ENCODE measurements at places on chromosomes 12 and 14.
A peak's percentile ranks its signal among the peaks of the same experiment; 100 is the strongest.

DNA sequence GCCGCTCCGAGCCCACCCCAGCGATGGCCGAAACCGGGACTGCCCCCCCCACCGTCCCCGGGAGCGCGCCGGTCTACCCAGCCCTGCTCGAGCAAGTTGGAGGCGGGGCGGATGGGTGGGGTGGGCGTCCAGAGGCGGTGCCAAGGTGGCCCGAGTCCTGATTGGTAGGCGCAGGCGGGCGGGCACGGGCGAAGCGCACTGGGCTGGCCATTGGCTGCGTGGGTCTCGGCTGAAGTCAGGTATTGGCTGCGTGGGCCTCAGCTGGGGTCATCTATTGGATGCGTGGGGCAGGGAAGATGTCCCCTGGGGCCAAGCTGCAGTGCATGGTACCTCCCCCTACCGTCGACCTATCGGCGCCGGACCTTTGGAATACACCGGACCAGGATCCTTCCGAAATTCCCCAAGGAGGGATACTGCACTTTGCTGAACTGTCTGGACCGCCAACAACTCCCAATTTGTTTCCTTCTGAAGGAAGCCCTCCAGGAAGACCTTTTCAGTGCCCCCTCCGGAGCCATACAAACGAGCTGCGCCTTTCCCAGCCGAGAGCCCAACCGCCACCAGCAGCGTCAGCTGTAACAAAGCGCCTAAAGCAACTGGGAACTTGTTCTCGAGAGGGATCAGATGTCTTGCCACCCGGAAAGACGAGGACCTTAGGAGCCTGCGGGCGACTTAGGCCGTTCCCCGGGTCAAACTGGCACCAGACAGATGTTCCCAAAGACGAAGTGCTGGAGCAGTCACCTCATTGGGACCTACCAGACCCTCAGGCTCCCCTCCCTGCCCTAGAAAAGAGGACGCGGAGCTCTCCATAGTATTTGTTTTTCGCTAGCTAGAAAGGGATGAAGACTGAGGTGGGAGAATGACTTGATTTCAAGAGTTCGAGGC is at the start of gene HOMEZ:
HOMEZ (minus strand) TSS at position 113 of the 882 bp plus-strand sequence. CDS start 180 bp downstream, outside the sequence.
- peak; percentile 94 for DNase-seq

GRCh38 chr14:92248696-92249095 is 74.3 kb upstream of the SLC24A4 start:
- DNase-seq, result no peak

DNA sequence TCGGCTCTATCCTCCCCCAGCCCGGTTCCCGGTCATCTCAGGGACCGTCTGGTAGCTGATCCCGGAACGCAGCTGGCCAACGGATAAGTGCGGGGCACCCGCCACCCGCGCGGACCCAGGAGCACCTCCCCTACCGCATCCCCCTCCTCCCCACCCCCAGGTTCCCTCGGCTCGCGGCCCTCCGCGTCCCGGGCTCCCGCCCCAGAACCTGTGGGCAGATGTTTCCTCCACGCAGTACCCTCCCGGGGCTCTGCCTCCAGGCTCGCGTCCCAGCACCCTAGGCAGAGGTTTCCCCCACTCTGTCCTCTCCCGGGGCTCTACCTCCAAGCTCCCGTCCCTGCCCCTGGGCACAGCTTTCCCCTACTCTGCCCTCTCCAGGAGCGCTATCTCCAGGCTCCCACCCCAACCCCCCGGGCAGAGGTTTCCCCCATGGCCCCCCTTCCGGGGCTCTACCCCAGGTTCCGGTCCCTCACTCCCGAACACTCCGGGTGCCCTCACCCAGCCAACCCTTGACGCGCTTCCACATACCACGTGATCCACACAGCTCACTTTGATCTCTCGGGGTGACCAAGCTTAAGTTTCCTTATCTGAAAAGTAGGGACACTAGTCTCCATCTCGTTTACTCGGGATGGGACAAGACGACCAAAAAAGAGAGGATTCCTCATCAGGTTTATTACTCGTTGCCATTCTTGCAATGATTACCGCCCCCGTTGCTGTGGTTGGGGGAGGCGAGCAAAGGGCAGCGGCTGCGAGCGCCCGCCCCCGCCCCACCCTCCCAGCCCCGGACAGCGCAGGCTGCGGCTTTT is at the start of gene CCDC38:
CCDC38 (minus strand) TSS at position 91 of the 806 bp plus-strand sequence. CDS start 6,105 bp downstream, outside the sequence.
- DNase-seq, result peak; percentile 44

DNA sequence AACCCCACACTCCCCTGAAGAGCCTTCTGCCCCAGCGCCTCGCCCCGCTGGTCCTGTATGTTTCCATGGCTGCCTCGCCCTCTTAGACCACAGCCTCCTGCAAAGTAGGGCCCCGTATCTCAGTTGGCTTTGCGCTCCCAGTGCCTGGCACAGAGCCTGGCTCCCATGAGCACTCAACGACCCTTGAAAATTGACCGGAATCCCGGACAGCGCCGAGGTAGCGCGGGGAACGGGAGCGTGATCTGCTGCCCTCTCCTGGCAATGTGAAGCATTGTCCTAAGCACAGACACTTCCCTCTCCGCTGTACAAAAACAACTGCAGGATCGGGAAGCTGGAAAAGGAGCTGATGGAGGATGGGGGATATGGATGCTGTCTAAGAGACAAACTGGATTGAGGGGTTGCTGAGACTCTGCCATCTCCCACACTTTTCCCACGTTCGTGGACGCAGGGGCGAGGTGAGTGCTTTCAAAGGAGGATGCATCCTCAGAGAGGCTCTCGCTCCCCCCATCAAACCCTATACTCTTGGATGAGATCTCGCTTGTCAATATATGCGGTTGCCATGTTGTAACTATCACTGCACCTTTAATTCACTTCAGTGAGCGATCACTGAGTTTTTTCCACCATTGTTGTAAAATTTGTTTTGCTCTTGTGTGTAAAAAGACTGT is 10.7 kb upstream of the FKBP4 start:
- DNase-seq, result no peak

DNA sequence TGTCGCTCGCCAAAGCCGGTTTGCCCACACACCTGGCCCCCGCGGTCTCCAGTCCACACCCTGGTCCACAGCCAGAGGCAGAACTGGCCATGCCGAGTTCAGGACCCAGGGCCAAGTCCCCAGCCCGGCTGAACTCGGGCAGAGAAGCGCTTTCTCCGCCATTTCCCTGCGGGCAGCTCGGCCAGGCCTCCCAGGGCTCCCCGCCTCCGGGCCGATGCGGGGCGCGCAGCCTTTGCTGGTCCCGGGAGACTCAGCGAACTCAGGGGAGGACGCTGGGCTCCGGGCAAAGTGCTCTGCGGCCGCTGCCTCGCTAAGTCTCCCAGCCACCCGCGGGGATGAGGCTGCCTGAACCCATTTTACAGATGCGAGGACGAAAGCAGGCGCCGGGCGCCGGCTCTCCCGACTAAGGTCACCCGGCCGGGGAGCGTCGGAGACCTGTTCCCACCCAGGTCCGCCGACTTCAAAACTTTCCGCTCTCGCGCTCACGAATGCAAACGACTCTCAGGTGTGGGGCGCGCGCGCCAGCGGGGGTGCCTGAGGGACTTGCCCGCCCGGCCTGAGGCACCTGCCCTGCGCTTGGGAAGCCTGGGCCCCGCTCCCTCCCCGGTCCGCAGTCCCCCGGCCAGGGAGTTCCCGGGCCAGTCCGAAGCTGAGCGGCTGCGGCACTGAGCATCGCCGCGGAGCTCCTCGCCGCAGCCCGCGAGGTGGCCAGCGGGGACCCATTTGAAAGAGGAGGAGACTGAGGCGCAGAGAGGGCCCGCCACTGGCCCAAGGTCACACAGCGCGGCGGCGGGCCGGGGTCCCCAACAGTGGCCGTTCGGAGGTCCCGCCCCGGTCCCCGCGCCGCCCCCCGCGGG is 627 bp downstream of the TESC start:
- no peak for DNase-seq

DNA sequence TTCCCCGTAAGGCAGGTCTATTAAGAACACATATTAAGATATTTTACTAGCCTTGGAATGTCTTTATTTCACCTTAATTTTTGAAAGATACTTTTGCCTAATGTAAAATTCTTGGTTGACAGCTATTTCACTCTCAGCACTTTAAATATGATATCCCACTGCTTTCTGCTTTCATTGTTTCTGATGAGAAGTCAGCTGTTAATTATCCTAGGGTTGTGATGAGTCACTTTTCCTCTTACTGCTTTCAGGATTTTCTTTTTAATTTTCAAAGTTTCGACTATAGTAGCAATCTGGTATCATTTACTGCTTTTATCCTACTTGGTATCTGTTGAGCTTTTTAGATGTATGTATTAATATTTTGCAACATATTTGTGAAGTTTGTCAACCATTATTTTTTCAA is 578.9 kb upstream of the ATP2B1 start:
- no peak for DNase-seq

DNA sequence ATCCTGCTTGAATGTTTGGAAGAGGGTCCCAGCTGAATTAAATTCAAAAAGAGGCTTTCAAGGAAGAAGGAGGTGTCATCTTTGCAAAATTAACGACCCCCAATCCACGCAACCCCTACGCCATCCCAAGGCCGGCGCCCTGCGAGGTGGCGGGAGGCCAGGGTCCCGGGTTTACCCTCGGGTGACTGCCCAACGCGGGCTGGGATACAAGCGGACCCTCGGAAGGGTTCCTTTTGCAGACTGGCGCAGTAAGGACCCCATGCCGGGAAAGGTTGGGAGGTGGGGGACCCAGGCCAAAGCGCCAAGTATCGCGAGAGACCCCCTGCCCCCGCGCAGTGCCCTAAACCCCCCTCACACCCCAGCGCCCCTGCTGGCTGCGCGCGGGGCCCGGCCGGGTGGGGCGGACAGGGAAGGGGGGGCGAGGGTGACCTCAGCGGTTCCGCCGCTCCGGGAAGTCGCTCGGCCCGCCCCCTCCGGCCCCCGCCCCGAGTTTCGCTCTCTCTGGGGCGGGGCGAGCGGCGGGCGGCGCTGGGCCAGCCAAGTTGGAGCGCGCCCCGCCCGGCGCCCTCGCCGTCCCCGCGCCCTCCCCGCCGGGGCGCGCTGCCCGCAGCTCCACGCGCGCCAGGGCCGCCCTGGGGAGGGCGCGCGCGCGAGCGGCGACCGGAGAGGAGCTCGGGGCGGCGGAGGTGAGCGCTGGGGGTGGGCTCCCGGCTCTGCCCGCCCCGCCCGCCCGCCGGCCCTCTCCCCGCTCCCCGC is 708 bp upstream of the ZBTB42 start:
- DNase-seq, result peak; percentile 51

DNA sequence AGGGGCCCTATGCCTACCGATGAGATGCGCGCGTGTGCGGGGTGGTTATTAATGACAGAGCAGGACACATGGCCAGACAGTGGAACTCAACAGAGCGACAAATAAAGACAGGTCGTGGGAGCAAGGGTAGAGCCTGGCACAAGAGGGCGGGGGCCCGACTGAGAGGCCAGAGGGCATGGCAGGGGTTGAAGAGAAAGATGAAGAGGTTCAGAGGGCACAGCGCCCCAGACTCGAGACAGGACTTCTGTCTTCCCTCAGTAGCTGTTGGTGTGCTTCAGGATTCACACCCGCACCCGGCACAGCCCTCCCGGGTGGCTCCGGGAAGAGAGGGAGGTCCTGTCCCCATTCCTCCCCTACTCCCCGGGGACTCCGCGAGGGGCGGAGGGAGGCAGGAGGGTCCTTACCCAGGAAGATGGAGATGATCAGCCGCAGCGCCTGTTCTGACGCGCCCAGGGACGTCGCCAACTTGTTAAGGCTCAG is 366 bp downstream of the LPCAT3 start:
- no peak for DNase-seq

- DNase-seq, result no peak
Measured at GRCh38 chr14:65210118-65210821, 108.0 kb upstream of the MAX start.

- DNase-seq, result no peak
Measured at GRCh38 chr14:89616852-89617341, 199.9 kb upstream of the FOXN3 start.

DNA sequence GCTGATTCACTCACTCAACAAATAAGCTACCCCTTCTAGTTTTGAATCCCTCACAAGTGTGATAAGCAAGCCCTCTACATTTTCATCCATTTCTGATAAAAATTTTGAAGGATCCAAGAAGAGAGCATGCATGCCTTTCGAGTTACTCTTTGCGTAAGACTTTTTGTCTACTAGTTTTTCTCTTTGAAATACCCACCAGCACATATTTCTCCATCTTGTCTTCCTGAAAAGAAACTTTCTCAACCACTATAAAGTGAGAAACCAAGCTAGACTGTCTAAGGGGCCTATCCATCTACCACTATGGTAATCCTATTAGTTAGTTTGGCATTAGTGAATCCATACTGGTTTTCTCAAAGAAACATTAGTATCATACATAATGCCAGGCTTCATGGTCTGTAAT is 56.9 kb downstream of the PARP11 start:
- no peak for DNase-seq

GRCh38 chr12:112577473-112578329 is 159.0 kb downstream of the PTPN11 start:
- no peak for DNase-seq

DNA sequence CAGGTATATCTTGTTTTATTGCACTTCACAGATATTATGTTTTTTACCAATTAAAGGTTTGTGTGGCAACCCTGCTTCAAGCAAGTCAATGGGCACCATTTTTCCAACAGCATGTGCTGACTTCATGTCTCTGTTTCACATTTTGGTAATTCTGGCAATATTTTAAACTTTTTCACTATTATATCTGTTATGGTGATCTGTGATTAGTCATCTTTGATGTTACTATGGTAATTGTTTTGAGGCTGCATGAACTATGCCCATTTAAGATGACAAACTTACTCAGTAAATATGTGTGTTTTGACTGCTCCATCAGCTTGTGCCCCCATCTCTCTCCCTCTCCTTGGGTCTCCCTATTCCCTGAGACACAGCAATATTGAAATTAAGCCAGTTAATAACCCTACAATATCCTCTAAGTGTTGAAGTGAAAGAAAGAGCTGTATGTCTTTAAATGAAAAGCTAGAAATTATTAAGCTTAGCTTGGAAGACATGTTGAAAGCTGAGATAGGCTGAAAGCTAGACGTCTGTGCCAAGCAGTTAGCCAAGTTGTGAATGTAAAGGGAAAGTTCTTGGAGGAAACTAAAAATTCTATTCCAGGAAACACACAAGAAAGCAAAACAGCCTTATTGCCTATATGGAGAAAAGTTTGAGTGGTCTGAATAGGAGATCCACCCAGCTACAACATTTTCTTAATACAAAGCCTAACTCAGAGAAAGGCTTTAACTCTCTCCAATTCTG is 365.1 kb downstream of the ATP23 start:
- no peak for DNase-seq

- DNase-seq, result no peak
Measured at GRCh38 chr12:65259501-65259900, 19.0 kb upstream of the MSRB3 start.
